SK-N-SH treated with all-trans-retinoic acid at 6 μM for 48 hours (cell line): ENCODE measurements at places on chromosomes 4 and X.

DNA sequence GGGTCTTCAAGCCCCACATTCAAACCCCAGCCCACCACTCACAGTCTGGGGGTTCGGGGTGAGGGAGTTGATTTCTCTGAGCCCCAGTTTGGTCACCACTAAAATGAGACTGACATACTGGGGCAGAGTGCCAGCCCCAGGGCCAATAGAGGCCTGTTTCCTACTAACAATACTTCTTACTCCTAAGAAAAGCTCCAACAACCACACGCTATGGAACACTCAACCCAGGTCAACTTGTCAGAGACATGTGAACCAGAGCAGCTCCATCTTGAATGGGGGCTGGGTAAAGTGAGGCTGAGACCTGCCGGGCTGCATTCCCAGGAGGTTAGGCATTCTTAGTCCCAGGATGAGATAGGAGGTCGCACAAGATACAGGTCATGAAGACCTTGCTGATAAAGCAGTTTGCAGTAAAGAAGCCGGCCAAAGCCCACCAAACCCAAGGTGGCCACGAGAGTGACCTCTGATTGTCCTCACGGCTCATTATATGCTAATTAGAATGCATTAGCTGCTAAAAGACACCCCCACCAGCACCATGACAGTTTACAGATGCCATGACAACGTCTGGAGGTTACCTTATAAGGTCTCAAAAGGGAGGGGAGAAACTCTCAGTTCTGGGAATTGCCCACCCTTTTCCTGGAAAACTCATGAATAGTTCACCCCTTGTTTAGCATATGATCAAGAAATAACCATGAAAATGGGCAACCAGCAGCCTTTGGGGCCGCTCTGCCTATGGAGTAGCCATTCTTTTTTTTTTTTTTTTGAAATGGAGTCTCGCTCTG lies 26.6 kb upstream of the HTRA3 start:
- no peak for ATAC-seq

DNA sequence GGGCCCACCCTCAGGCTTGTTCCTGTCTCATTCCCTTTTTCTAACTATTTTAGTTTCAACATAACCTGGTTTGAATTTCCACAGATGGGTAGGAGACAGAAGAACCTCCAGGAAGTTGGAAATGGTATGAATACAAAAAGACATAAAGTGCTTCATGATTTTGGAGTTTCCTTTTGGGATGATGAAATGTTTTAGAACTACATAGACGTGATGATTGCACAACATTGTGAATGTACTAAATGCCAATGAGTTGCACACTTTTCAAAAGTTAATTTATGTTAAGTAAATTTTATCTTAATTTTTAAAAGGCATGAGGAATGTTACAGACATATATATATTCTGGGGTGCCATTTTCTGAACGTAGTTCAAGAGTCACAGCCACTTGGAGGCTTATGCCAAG lies 41.1 kb upstream of the IBSP start:
- ATAC-seq = no peak

DNA sequence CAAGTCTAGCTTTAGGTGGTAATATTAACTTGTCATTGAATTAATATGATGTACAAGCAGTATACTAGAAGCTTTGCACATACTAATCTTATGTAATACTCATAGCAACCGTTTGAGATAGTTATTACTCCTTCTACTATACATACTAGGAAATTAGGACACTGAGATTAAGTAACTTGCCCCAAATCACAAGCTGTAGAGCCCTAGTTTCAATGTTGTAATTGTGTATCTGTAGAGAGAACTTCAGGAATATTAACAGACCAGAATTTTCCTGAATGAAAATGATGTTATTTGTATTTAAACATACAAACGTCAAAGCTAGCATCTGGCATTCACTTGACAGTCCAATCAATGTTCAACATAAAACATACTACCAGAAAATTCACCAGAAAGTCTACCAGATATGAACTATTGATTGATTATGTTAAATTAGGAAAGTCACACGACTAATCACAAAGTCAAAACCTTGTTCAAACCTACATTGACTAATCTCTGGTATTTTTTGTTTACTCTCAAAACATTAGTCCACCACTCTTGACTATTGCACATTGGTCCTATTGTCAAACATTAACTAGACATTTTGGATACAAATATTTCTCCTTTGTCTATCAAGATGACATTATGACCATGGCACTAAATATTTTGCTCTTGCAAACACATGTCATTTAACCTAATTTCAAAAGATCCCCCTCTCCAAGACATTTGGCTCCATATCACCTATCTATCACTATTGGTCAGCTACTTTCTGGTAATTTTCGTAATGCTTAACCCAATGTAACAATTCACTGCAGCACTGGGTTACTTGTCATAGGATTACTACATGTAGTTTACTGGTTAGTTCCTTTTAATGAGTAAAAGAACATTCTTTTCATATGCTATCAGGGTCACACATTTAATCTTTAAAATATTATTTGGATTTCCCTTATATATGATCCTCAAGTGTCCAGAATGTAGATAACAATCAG lies 100.7 kb downstream of the GPC3 start:
- ATAC-seq = no peak

- no peak for ATAC-seq
Observed at GRCh38 chr4:138330531-138330930, 88.4 kb upstream of the SLC7A11 start.

GRCh38 chr4:188396037-188396436 lies 256.8 kb downstream of the TRIML1 start:
- no peak for ATAC-seq

DNA sequence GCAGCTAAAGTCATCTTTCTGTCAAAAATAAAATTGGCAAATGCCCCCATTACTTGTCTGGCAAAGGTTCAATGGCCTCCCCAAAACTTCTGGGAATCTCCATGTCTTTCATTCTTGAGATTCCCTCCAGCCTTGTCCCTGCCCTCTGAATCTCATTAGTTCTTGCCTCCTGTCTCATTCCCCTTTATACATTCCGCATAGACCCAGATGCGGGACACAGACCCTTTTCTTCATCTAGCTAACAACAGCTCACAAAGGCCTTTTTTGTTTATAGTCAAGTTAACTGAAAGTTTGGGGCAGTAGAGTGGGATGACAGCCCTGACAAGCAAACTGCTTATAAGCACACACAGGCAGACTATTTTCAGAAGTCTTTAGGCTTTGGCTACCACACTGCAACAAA lies 306.1 kb upstream of the FAM241A start:
- no peak for ATAC-seq

DNA sequence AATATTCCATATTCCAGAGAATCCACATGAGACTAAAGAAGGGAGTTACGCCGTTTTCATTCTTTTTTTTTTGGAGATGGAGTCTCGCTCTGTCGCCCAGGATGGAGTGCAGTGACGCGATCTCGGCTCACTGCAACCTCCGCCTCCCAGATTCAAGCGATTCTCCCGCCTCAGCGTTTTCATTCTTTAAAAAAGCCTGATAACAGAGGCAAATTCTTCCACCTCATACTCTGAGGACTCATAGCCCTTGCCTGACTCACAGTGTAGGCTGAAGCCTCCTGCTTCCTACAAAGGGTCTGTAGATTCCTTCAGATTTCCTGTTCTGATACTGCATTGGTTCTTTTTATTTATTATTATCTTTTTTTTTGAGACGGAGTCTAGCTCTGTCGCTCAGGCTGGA lies 210.5 kb downstream of the SH3BGRL start:
- no peak for ATAC-seq

GRCh38 chr4:43014256-43014655 lies 121.7 kb downstream of the GRXCR1 start:
- no peak for ATAC-seq

DNA sequence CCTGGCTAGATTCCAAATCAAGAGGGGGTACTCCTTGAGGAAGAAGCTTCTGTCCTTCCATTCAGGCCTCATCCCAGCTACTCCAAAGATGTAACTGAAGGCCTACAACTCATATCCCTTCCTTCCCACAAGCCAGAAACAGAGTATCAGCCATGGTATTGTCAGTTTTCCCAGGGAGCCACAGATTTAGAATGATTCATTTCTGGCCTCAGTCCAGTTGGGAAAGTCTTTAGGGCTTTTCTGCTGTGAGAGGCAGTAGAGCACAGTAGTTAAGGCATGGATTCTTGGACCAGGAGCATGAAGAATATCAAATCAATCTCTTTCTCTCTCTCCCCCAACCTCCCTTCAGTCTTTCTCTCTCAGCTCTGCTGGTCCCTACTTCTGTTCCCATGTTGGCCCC lies 505.0 kb downstream of the BCOR start:
- no peak for ATAC-seq

DNA sequence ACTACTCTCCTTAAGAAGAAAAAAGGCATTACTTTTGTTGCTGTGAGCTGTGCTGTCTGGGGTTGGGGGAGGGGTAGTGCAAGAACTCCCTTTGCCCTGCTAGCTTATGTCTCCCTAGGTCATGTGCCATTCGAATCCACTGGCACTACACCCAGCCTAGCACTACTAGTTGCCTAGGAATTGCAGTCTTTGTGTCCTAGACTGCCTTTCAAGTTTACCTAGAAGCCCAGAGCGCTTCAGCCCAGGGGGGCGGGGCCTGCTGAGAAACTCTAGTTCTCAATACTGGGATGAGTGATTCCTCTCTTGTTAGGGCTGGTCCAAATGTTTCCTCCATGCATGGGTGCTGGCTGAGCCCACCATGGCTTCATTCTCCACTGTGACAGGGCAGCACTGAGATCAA lies 1011.5 kb downstream of the PCDH19 start:
- no peak for ATAC-seq

GRCh38 chr4:62470421-62470983 lies 1270.4 kb downstream of the ADGRL3 start:
- ATAC-seq = no peak

- no peak for ATAC-seq
Observed at GRCh38 chr4:143420227-143420626, 83.6 kb downstream of the GAB1 start.

DNA sequence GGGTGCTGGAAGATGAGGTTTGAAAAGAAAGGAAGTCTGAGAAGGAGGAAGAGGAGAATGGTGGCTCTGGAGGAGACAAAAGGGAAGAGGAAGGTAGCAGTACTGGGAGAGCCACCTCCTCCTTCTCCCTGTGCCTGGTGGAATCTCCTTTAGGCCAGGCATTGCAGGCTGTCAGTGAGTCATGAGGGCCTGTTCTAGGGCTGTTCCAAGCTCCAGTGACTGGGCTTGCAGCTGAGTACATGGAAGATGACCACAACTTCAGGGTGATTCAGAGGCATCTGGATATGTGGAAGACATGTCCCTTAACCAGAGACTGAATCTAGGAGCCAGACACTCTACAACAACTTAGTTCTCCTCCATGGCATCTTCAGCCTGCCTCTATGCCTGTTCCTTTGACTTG lies 107.8 kb downstream of the EFNB1 start:
- peak; percentile 85 for ATAC-seq

- no peak for ATAC-seq
Observed at GRCh38 chrX:153608806-153609205, 9.9 kb upstream of the CCNQ start.
